Vein endothelial cell (primary cell): ENCODE measurements at places on chromosomes 1 and 21. TPM values are rescaled to one million over a fixed set of nuclear protein-coding genes. Genes with fewer than 3 reads are reported as not detected.

The COG2 gene
- total RNA-seq: 19.3 and 19.9 TPM in 2 replicates

The MROH9 gene
- not detected in 2 replicates for total RNA-seq

The BRWD1 gene
- 49.5 and 51.3 TPM in 2 replicates for total RNA-seq

The CFAP45 gene
- total RNA-seq: 0.65 and 1.5 TPM in 2 replicates

The C1orf141 gene
- not detected in 2 replicates for total RNA-seq
